ENCODE measurements at places on chromosomes 7 and 10.

DNA sequence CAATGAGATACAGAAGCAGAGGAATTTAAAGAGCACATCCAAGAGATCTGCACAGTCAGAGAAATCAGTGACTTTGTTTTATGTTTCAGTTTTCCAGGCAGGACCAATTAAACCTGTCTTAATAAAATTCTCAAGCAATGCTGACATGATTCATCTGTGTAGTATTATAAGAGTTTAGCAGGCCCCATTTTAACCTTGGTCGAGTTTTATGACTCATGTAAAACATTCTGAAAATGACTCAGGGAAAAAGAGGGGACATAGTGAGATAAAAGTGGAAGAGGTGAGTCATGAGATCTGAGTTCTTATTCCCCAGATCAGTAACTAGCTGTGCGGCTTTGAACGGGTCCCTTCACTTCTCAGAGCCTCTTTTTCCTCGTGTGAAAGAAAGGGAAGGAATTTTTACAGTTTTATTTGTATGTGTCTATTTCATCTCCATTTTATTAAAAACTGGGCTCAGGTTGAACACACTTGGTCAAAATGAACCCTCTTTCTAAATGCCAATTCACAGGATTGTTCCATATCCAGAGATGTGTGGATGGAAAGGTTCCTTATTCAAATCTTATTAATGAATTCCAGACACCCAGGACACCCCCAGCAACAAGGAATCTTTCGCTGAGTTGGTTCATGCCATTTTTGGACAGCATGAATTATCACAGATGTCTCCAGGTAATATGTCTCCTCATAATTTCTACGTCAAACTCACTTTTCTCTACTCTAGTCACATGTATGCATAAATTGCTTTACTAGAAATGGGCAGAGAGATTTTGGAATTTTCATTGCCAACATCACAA lies 143.2 kb downstream of the JAZF1 start:
- DNase-seq = peak; percentile 43

- no peak for DNase-seq
Measured at GRCh38 chr7:114087653-114088469, 169.1 kb upstream of the PPP1R3A start.

DNA sequence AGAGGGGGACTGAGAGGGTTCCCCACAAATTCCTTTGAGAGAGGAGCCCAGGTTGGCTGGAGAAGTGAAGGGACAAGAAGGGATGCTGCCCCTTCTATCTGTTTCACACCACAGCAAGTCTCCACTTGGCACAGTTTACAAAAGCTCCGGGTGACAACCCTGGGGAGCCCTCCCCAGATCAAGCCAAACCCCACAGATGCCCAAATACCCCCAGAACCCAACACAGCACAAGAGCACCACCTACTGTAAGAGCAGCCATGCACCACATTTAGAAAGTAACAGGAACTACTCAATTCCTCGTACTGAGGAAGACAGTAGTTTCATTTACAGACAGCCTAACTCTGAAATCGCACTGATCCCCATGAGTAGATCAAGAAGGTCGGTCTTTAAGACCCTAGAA lies 67.8 kb upstream of the ATP6V0A4 start:
- DNase-seq = peak; percentile 32

GRCh38 chr7:112157072-112157471 lies 49.1 kb downstream of the DOCK4 start:
- no peak for DNase-seq

DNA sequence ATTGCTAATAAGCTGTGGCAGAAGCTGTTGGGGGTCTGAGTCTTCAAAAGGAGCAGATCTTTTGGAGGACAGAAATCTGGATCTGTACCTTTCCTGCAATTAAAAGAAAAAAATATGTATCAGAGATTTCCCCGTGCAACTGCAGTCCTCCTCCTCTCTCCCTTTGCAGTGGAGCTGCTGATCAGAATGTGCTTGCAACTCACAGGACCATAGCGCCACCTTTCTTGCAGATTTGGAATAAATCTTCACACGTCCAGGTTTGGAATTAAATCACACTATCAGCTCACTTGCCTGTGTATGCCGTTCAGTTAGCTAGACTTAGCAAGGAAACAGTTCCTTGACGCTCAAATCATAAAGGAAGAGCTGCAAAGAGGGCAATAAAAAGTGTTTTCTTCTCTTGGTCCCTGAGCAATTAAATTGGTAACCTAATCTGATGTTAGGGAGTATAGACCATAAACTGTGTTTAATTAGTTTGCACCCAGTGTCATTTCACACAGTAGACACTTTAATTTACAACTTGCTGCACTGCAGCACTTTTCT lies 77.4 kb downstream of the PON1 start:
- peak; percentile 7 for DNase-seq

DNA sequence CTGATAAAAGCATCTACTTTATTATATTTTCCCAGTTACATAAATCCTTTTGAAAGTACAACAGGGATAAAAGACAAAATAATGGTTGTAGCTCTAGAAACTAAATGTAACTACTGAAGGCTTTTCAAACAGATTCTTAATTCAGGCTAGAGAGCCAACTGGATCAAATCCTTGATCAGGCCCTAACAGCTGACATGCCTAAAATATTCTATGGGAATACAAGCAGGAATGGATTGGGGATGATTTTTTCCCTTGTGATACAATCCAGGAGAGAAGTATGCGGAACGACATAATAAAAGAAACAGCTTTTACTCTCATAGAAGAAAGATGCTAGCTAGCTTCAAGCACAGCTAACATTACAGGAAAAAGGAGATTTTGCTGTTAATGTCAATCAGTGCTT lies 49.0 kb downstream of the NT5C2 start:
- DNase-seq = no peak

DNA sequence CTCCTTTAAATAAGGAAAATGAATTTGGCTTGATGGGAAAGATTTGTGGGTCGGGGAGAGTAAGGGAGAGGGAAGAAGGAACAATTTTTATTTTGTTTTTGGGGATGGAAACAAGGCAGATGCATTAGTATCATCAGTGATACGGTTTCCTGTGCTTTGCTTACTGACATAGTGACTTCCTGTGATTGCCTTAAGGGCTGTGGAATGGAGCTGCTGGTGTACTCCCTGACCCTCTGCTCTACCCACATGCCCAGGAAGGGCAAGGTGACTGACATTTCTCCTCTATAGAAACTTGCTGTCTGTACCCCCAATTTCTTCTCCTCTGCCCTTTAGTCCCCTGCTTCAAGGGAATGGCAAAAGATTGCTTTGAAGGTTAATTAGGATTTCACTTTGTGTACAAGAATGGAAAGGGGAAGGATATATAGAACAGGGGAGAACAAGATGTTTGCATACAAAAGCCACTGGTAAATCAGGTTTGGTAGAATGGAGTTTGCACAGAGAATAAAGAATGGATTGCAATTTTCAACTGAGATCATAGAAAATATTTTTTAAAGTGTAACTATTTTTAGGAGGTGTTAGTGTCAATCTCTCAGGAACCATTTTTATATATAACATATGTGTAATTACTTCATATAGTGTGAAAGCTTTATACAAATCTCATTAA lies 129.0 kb upstream of the AGR3 start:
- DNase-seq = peak; percentile 10

GRCh38 chr10:90458054-90458453 lies 399.8 kb downstream of the HTR7 start:
- no peak for DNase-seq

GRCh38 chr7:2953588-2954407 lies 89.9 kb downstream of the CARD11 start:
- DNase-seq = peak; percentile 7

GRCh38 chr7:71131256-71132126 lies 453 bp upstream of the GALNT17 start:
- no peak for DNase-seq

DNA sequence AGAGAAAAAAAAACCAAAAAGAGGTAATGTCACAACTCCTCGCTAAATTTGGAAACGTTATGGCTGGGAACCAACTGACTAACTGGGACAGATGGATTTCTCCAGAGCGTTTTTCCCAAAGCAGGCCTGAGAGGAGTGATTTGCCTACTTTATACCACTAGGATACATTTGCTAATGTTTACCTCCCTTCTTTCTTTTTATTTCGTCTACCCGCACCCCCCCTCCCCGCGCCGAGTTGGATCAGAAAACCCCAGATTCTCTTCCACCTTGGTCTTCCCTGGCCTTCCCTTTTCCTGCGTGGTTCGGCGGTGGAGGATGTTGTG lies 7.2 kb downstream of the CPA2 start:
- DNase-seq = no peak

DNA sequence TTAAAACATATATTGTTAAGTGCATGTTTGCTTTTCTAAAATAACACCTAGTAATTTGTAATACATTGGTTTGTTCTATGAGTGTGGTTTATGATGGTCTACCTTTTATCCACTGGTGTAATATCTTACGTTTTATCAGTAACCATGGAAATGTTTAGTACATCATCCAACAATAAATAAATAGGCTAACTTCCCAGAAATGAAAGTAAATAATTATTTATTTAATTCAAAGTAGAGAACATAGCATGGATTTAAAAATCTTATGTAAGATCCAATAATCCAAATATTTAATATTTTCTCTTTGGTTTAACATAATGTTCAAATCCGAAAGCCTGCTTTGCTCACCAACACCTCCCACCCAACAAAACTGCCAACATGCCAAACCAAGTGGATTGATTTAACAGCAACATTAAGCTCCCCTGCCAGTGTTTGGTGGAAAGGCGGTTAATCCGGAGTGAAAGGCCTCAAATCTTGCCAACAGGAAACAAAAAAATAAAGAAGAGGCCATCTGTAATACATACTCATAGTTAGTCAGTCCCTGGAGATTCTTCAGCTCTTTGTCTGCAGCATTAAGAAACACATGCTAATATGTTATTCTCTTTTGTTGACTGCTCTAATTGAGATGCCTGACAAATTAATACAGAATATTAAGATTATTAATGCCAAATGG lies 897.8 kb downstream of the CNTNAP2 start:
- no peak for DNase-seq

DNA sequence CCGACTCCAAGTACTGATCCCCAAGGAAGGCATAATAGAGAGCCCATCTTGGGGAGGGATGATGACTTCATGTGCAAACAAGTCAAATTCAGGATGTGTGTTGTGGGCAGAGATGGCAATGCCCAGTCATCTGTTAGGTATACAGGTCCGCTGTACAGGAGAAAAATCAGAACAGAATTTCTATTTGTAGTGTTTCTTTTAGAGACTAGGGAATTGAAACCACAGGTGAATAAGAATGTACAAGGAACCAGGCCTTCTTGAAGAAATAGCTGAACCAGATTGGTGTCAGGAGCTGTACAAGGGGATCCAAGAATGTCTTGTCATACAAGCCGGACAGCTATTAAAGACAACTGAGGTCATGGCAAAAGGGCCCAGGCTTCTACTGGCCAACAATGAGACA lies 147.9 kb downstream of the PFKFB3 start:
- no peak for DNase-seq

DNA sequence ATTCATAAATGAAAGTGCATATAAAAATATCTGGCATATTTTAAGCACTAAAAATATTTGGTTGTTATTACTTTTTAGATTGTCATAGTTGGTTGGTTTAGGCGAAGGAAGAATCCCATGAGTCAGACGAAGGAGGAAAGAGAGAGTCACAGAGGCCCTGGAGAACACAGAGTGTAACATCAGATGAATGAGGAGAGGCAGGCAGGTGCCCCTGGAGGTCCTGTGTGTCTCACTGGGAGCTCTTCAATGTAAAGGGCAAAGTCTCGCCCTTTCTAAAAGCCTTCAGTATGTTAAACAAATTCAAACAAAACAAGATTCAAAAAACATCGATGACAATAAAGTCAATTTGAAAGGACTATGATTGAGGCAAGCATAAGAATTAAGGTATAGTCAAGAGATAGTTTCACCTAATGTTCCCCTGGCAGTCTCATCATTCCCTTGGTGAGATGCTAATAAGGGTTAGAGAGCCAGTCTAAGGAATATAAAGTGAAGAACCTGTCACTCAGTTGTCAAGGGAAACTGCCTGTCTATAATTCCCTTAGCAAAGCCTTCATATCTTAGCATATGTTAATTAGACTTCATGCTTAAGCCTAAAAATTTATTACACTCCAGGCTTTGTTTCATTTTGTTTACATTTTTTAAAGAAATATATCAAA lies 194.3 kb downstream of the TPK1 start:
- no peak for DNase-seq

DNA sequence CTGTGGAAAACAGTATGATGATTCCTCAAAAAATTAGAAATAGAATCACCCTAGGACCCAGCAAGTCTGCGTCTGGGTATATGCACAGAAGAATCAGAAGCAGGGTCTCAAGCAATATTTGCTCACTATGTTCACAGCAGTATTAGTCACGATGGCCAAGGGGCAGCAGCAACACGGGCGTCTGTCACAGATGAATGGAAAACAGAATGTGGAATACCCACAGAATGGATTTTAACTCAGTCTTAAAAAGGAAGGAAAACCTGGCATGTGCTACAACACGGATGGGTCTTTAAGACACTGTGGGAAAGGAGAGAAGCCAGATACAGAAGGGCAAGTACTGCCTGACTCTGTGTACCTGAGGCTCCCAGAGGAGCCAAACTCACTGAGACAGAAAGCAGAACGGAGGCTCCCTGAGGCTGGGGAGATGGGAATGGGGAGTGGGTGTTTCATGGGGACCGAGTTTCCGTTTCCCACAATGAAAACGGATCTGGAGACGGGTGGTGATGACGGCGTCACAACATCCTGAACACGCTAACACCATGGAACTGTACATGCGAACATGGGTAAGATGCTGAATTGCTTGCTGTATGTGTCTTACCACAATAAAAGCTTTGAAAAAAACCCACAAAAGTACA lies 36.7 kb upstream of the INPP5A start:
- DNase-seq = no peak

DNA sequence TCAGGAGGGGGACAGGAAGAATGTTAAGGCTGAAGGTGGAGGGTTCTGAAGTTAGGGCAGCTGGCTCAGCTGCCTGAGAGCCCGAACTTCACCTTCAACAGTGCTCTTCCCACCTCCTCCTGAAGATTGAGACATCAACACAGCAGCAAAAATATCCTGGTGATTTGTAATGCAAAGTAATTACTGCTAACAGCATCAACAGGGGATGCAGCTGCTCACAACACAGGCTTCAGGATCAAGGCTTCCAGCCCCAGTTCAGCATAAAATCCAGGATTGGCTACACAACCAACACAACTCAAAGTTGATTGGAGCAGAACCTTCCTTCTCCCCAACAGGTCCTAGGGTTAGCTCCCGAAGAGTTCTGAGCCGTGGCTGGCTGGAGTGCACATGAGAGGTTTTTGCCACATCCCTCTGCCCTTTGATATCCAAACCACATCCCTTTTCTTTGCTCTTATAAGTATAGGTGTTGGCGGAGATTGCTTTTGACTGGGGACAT lies 242.4 kb downstream of the KIAA1217 start:
- DNase-seq = no peak

DNA sequence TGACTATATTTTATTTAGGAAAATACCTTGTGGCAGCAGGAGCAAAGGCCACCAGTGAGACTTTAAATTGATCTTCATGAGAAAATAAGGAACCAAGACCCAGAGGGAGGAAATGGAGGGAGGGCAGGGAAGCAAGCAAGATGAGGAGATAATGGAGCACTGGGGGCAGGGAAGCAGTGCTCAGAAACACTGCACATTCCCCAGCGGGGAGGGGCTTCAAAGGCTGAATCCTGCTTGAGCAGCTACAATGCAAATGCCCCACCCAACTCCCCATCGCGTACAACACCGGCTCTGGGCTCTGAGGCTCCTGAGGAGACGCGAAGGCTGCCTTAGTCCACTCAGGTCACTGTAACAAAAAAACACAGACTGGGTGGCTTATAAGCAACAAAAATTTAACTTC lies 503.8 kb downstream of the GRID1 start:
- DNase-seq = no peak

GRCh38 chr7:107870427-107871000 lies 20.5 kb upstream of the DLD start:
- DNase-seq = no peak

- no peak for DNase-seq
Measured at GRCh38 chr7:14936554-14936953, 34.0 kb upstream of the DGKB start.
